Large intestine (tissue), 12 donors: ENCODE measurements at places on chromosomes 2 and 18.
A peak's percentile ranks its signal among the peaks of the same experiment; 100 is the strongest.

DNA sequence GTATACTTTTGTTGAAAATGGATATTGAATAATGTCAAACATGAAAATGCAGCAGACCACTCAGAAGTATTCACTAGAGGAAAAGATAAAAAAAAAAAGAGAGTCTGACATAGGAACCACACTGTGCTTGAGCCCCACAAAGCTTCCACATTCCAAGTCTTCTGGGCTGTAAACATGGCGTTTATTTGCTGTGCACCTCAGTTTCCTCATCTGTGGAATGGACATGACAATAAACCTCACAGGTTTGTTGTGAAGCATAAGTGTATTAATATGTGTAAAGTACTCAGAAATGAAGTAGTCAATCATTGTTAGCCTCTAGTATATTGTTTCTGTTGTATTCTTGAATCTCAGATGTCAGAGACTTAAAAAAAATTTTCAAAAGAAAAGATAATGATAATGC is 525.8 kb upstream of the NRP2 start:
- DNase-seq, result no peak

GRCh38 chr2:237147317-237147716 is 61.6 kb downstream of the COPS8 start:
- DNase-seq, result no peak

DNA sequence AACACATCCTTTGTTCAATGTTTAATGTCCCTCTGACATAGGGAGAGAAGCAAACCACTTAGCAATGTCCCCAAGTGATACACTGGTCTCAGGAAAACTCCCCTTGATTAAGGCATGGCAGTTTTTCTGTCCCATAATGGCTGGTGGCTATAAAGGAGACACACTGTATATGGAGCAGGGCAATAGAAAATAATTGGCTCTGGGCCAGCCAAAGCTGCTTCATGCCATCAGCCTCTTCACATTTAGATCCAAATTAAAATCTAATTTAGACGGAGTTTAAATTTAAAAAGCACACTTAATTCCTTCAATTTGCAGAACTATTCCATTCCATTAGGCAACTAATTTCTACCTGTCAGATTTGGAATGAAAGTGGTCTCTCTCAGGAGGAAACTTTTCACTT is 638.1 kb downstream of the DSC3 start:
- no peak for DNase-seq

GRCh38 chr2:180607514-180608049 is 372.8 kb upstream of the UBE2E3 start:
- no peak for DNase-seq

GRCh38 chr18:77135339-77136075 is 2.9 kb upstream of the MBP start:
- no peak for DNase-seq

GRCh38 chr2:222074674-222075073 is 224.1 kb downstream of the PAX3 start:
- DNase-seq, result no peak

DNA sequence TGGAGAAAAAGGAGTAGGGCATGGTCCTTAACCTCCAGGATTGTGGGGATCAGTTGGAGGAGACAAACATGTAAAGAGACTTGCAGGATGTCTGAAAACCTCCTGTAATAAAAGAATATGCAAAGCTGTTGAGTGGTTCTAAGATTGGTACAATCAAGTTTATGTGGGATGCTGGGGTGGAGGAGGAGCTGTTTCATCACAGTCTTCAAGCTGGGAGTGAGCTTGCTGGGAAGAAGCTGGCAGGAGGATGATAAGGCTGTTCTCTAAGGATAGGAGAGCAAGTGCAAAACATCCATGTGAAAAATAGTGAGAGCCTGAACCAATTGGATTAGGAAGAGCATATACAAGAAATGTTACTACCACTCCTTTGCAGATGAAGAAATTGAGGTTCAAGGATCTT is 161.9 kb upstream of the CRIM1 start:
- DNase-seq, result no peak

DNA sequence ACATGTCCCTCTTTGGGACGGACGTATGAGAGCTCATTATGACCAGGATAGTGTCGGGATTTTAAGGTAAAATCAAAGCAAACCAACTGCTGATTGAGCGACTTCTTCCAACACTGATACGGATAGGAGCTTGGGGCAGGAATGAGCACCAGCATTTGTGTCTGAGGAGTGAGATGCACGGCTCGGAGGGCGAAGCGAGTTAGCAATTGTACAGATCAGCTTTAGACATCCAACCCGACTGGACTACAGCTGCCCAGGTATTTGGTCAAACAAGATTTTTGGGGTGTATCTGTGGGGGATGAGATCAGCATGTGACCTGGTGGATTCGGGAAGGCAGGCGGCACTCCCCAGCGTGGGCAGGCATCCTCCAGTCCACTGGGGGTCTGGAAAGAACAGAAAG is 76.1 kb downstream of the NDUFA10 start:
- DNase-seq, result no peak

DNA sequence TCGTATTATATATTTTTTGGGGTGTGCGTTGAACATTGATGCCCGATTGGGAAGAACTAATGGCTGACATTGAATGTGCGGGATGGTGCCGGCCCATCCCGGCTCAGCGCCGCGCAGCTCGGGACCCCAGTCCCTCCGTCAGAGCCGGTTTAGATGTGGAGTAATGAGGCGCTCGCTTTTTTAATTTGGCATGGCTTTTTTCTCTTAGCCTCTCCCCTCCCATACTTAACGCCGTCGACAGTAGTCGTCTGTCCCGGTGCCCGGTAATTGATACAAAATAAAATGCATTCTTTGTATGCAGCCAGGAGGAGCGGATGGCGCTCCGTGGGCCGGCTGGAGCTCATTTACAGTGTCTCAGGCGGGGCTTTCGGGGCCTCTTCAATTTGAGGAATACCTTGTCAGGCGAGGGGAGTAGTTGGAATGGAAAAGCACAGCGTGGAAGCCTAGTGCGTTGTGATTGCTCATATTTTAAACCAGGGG is 209.2 kb downstream of the GBX2 start:
- no peak for DNase-seq

- no peak for DNase-seq
These were observed 66.8 kb downstream of the ACSL3 start for GRCh38 chr2:222927600-222927999.

DNA sequence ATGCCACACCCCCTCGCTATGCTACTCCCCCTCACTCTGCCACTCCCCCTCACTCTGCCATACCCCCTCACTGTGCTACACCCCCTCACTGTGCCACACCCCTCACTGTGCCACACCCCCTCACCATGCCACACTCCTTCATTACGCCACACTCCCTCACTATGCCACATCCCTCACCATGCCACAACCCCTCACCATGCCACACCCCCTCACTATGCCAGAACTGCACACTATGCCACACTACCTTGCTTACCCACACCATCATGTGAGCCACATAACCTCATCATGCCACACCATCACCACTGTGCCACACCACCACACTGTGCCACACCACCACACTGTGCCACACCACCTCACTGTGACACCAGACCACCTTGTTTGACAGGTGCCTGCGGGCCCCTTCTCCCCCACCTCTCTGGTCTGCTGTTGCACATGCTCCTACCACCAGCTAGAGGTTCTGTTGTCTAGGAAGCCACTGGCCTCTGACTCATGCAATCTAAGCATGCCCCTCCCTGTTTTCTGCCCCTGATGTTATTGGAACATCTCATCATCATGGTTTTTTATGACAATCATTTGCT is 22.0 kb downstream of the MARCHF4 start:
- no peak for DNase-seq

DNA sequence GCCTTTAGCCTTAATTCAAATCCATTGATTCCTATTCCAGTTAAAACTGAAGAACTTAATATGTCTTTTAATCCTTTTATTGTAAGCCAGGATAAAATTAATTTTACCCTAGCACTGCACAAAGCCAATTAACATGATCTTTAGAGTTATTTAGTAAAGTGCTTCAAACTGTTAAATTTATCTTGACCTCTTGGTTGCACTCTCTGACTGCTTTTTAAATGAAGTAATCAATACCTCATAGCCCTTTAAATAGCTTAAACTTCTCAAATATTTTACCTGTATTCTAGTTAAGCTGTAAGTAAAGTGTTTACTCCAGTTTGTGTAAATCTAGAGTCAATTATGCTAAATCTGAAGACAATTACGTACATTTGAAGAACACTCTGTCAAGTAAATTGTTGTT is 221.0 kb downstream of the WDR7 start:
- DNase-seq, result no peak

- no peak for DNase-seq
These were observed 15.8 kb upstream of the FEZ2 start for GRCh38 chr2:36613801-36614200.

DNA sequence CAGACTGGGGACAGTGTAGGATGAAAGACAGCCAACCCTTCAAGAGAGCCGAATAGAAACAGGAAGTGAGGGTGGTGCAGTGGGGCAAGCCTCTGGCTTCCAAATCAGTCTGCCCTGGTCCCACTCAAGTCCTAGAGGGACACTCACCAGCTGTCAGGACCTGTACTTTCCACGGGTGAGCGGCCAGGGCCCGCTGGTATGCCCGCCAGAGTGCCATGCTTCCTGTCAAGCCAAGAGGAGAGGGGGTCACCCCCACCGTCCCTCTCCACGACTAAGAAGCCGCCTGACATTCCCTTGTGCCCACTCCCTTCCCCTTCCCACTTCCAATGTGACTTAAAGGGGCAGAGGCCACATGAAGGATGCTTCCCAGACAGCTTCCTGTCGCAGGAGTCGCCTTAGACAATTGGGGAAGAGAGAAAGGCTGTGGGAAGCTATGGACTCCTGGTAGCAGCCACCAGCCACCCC is 564 bp downstream of the MPV17 start:
- no peak for DNase-seq

DNA sequence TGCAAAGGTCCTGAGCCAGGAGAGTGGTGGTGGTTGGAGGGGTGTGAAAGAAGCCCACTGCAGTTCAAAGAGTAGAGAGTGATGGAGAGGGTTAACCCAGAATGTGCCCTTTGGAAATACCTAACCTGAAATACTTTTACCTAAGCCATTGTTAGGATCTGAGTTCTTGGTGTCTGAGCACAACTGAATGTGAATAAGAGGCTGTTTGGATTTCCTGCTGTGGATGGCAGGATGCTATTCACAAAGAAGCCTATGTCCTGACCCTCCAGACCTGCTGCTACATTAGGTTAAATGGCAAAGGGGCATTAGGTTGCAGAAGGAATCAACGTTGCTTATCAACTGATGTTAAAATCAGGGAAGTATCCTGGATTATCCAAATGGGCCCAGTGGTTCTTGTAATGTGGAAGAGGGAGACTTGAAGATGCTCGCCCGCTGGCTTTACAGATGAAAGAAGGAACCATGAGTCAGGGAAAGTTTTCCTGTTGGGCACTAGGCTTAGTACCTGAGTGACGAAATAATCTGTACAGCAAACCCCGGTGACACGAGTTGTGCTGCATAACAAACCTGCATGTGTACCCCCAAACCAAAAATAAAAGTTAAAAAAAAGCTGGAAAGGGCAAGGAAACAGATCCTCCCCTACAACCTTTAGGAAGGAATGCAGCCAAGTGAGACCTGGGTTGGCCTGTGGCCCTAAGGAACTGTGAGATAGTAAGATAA is 27.2 kb downstream of the ITGA6 start:
- no peak for DNase-seq

- DNase-seq, result no peak
These were observed 70.2 kb downstream of the LRRC30 start for GRCh38 chr18:7301094-7301493.

GRCh38 chr2:101387151-101387834 is at the start of gene CREG2:
Gene CREG2, minus strand, starts transcription at chr2:101387503. Its CDS starts 46 bp downstream, at chr2:101387457.
- DNase-seq, result peak; percentile 60

GRCh38 chr2:2901384-2902345 is 476.0 kb downstream of the EIPR1 start:
- no peak for DNase-seq

DNA sequence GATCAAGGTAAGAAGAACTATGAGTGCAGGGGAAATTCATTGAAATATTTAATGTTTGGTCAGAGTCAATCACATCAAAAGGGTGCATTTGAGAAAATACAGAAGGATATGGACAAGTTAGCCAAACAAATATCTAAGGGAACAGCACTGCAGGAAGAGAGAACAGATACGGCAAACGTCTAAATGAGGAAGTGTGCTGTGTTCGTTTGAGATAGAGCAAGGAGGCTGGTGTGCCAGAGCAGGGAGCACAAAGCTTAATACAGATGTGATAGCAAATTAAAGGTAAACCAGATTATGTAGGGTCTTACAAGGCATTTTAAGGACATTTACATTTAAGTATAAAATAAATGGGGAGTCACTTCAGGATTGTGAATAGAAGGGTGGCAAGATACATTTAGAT is 241.3 kb upstream of the ZNF804A start:
- DNase-seq, result no peak

- DNase-seq, result no peak
These were observed 39.0 kb upstream of the ZFP36L2 start for GRCh38 chr2:43265421-43265820.

GRCh38 chr2:232569541-232569940 is 19.1 kb downstream of the EIF4E2 start:
- no peak for DNase-seq

GRCh38 chr18:77071061-77071460 is 61.5 kb downstream of the MBP start:
- peak; percentile 68 for DNase-seq

- peak; percentile 95 for DNase-seq
These were observed 41.5 kb downstream of the SLC38A11 start for GRCh38 chr2:164913640-164914350.

GRCh38 chr18:6610466-6610865 is 119.0 kb upstream of the ARHGAP28 start:
- no peak for DNase-seq

DNA sequence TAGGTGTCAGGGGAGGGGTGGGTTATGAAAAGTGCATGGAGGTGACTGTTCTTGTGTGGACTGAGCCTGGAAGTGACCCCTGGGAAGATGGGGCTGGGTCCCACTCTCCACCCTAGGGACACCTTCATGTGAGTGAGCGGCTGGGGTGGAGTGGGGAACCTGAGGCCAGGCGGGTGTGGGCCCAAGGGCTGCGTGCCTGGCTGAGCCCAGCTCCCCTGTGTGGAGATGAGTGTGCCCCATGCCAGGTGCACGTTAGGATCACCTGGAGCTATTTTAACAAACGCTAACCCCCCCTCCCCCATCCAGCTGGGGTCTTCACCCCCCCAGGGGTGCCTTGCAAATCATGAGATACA is 26.5 kb downstream of the ZAP70 start:
- DNase-seq, result no peak

GRCh38 chr18:74625157-74625556 is 27.5 kb downstream of the ZNF407 start:
- DNase-seq, result no peak

- peak; percentile 20 for DNase-seq
These were observed 126.1 kb downstream of the HNMT start for GRCh38 chr2:138090330-138090729.

DNA sequence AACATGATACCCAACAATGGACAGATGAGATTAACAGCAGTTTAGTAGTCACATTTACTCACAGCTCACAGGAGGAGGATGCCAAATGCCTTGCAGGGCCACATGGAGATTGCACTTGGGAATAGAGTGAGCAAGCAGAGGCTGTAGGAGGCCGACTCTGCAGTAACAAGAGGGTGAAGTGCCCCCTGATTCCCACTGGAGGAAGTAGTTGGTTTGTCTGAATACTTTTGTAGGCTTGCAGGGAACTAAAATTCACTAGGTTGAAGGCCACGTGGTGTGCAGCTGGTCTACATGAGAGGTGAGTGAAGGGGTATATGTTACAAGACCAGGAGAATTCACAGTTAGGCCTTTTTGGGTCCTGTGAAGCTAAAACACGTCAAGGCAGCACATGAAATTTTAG is 419.3 kb upstream of the TNP1 start:
- no peak for DNase-seq

- DNase-seq, result no peak
These were observed 28.5 kb downstream of the SMAD7 start for GRCh38 chr18:48922226-48922800.

- no peak for DNase-seq
These were observed 283.3 kb downstream of the AFF3 start for GRCh38 chr2:99858951-99859596.
